B cell (primary cell): ENCODE measurements at places on chromosomes 6 and 20. TPM values are rescaled to one million over a fixed set of nuclear protein-coding genes. Genes with fewer than 3 reads are reported as not detected.

- H3K4me3 ChIP-seq, result no peak overlapping the region
- DNase-seq, result no peak
Measured at GRCh38 chr6:105493736-105494135, 90.9 kb upstream of the PREP start.

GRCh38 chr6:84663866-84664265 lies 100.5 kb downstream of the TBX18 start:
- no peaks in the 10 kb centered on the region for H3K36me3 ChIP-seq
- no peak overlapping the region for H3K27ac ChIP-seq
- H3K4me3 ChIP-seq, result no peak overlapping the region
- H3K27me3 ChIP-seq, result no peaks in the 10 kb centered on the region
- no peak for DNase-seq

DNA sequence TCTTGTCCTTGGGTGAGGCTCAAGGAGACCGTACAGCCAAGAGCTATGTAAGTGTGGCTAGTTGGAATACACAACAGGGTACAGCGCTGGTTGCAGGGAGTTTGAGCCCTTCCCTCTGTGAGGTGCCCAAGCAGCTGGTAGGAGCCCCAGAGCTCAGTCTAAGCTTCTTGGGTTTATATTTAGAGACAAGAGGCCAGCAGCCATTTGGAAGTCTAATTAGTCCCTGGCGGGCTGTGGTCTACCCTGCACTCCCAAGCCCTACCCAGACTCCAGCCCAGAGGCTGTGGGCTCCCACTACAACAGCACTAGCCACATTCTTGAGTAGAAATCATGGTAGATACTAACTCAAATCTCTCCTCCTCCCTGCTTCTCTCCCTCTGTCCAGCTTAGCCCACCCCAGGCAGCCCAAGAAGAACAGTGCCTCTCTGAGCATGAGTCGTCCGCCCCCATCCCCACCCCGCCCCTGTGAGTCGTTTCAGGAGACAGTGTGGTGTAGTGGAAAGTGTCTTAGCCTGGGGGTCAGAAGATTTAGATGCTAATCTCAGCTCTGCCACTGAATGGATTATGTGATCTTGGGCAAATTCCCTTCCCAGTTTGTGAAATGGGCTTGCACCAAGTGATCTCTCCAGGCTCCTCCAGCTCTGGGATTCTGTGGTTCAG lies 37.8 kb downstream of the EIF2S2 start:
- no peaks in the 10 kb centered on the region for H3K27me3 ChIP-seq
- no peak for DNase-seq
- H3K4me1 ChIP-seq, result peaks cover 5% of the 10 kb centered on the region
- peaks cover 6% of the 10 kb centered on the region for H3K36me3 ChIP-seq
- H3K27ac ChIP-seq, result no peak overlapping the region

DNA sequence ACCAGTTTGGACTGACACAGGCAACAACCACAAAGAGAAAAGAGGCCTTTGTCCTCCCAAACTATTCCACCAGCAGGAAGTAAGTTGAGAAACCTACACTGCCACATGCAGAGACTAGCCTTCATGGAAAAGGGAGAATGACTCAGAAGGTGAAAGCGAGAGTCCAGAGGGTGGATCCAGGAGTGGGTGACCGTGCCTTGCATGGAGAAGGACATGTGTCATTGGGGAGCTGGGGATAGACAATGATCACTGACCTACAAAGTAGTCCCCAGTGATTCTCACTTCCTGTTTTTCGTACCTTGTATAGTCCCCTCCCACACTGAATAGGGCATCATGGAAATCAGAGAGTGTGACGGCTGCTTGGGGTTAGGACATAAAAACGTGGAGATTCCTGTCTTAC lies 91.9 kb downstream of the MYLK4 start:
- peak; percentile 65 for DNase-seq
- H3K4me1 ChIP-seq, result peaks cover 9% of the 10 kb centered on the region

DNA sequence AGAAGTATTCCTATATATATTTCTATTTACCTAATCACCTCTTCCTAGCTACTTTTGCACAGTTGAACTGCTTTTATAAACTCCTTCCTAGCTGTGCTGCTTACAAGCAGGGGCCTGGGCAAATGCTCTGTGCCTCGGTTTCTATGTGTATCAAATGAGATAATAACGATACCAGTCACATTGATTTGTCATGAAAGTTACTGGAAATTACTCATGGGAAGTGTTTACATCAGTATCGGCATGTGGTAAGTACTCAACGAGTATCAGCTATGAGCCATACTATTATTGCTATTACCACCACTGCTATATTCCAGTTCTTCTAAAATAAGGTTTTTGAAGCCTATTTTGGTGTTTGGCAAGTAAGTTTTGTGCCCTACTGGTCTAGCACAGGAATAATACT lies 4.9 kb downstream of the LAMA4 start:
- no peak for DNase-seq
- H3K27me3 ChIP-seq, result no peaks in the 10 kb centered on the region
- H3K27ac ChIP-seq, result no peak overlapping the region
- no peaks in the 10 kb centered on the region for H3K36me3 ChIP-seq
- peaks cover 12% of the 10 kb centered on the region for H3K4me1 ChIP-seq

GRCh38 chr6:54192993-54193392 lies 81.8 kb downstream of the MLIP start:
- no peak overlapping the region for H3K27ac ChIP-seq
- no peak for DNase-seq
- no peaks in the 10 kb centered on the region for H3K4me1 ChIP-seq
- H3K4me3 ChIP-seq, result no peak overlapping the region
- H3K36me3 ChIP-seq, result no peaks in the 10 kb centered on the region

DNA sequence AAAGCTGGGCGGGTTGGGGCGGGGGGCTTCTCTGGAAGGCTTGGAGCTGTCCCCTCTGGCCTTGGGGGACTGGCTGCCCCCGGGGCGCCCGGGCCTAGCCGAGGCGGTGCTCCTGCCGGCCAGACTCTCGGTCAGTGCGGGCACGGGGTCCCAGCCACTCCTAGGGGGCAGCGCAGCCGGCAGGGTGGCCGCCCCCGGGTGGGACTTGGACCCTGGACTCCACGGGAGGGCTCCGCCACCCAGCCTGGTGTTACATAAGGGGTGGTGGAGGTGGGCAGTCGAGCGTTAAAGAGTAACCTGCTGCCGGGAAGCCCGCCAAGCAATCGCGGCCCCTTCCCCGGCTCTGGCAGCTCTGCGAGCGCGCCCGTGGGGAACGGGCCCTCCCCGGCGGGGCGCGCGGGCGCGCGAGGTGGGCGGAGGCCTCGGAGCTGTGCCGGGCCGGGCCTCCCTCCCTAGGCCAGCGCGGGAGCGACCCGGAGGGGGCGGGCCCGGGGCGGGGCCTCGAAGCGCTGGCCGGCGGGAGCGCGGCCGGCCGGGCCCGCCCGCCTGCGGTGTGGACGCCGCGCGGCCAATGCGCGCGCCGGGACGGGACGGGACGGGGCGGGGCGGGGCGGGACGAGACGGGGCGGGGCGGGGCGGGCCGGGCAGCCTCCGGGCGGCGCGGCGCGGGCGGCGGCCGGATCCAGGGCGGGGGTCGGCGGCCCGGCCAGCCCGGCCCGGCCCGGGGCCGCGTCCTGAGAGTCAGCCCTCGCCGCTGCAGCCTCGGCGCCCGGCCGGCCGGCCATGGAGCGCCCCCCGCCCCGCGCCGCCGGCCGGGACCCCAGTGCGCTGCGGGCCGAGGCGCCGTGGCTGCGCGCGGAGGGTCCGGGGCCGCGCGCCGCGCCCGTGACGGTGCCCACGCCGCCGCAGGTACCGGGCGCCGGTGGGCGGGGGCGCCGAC lies at the start of gene SLC2A4RG:
TSS of gene SLC2A4RG (plus strand) at position 647 of the 940 bp plus-strand sequence. CDS start at position 784, 137 bp downstream.
- peak within 1 kb of the TSS; percentile 64 for H3K4me3 ChIP-seq
- H3K27me3 ChIP-seq, result no peaks in the 10 kb centered on the region
- DNase-seq, result peak; percentile 79
- peaks cover 35% of the 10 kb centered on the region for H3K4me1 ChIP-seq
- no peak within 1 kb of the TSS for H3K27ac ChIP-seq
- no peaks in the 10 kb centered on the region for H3K36me3 ChIP-seq

- H3K4me3 ChIP-seq, result no peak overlapping the region
- H3K27ac ChIP-seq, result no peak overlapping the region
- H3K4me1 ChIP-seq, result peaks cover 12% of the 10 kb centered on the region
- DNase-seq, result no peak
Measured at GRCh38 chr20:32678948-32679347, 5.2 kb upstream of the C20orf203 start.

GRCh38 chr6:39425346-39426072 lies 103.0 kb upstream of the KCNK16 start:
- no peak for DNase-seq
- H3K36me3 ChIP-seq, result no peaks in the 10 kb centered on the region
- no peaks in the 10 kb centered on the region for H3K27me3 ChIP-seq
- no peak overlapping the region for H3K4me3 ChIP-seq
- no peak overlapping the region for H3K27ac ChIP-seq

DNA sequence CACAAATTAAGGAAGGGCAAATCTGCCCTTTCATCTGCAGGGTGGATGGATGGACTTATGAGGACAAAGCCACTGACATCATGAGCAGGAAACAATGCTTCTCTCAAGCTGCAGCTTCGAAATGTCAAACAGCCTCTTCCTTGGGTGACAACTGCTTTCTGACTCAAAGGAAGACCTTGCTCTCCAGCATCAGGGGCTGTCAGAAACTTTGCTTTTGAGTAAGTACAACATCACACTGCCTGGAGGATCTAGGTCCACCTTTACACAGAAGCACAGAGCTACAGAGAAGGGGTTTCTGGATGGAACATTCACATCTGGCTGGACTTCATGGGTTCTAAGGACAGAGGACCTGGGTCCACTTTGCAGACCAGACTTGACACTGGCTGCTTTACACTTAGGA lies 5.9 kb downstream of the CST1 start:
- H3K4me3 ChIP-seq, result no peak overlapping the region
- no peaks in the 10 kb centered on the region for H3K36me3 ChIP-seq
- no peak overlapping the region for H3K27ac ChIP-seq
- no peaks in the 10 kb centered on the region for H3K27me3 ChIP-seq

DNA sequence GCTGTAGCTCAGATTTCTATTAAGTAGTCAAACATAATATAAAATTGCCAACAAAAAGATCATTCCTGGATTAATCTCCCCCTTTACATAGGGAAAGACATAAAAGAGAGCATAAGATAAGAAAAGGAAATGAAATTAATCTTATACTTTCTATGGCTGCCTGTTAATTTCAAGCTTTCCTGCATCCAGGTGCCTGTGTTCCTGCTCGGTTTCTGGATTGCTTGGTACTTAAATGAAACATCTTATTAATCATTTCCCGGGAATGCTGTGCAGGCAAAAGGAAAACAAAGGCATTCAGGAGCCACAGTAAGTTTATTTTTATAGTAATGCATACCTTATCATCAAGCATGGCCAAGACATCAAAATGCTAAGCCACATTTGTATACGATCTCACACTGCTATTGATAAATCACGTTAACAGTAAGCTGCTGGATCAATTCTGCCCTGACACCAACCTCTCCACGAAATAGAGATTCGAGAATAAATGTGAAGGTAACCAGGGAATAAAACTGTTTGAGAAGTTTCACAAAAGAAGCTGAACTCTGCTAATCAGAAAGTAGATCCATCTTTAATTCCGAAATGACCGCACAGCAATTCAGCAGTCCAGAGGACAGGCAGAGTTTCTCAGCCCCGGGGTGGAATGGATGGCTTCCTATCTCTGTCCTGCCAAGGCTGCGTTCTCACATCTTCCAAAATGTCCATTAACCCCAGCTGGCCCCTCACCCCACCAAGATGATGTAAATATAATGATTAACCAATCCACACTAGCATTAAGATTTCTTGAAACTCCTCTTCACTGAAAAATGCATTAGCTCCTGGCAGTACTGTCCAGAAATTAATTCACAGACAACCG lies 32.6 kb upstream of the APCDD1L start:
- H3K4me3 ChIP-seq, result no peak overlapping the region
- no peaks in the 10 kb centered on the region for H3K36me3 ChIP-seq
- no peak for DNase-seq
- no peak overlapping the region for H3K27ac ChIP-seq
- no peaks in the 10 kb centered on the region for H3K4me1 ChIP-seq
- no peaks in the 10 kb centered on the region for H3K27me3 ChIP-seq

- no peak overlapping the region for H3K4me3 ChIP-seq
- no peaks in the 10 kb centered on the region for H3K36me3 ChIP-seq
- no peak overlapping the region for H3K27ac ChIP-seq
- H3K4me1 ChIP-seq, result peaks cover 10% of the 10 kb centered on the region
Measured at GRCh38 chr6:10582774-10583508, 61.8 kb downstream of the GCNT2 start.

DNA sequence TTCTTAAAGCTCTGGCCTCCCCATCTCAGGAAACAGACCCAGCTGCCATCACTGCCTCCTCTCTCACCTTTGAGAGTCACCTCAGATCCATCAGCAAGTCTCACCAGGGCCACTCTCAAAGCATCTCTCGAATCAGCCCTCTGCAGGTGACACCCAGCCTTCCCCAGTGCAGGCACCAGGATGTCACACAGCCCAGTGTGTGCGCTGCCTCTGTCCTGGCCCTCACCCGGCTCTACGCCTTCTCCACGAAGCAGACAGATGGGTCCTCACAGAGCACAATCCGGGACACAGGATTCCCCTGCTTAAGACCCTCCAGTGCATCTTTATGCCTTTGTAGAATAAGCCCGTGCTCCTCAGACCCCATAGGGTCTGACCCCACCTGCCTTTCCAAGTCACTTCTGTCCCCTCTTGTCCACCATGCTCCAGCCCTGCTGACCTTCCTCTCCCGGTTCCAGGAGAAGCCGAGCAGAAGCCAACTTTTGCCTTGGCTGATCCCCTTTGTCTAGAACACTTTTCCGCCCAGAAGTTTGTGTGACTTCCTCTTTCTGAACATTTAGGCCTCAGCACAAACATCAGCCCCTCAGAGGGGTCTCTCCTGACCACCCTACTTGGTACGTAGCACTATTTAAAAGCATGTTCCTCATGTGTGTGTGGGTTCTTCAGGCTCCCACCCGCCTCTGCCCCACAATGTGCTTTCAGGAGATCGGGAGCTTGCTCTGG lies 60.2 kb downstream of the PSMG4 start:
- no peaks in the 10 kb centered on the region for H3K36me3 ChIP-seq
- H3K27ac ChIP-seq, result no peak overlapping the region
- no peak for DNase-seq
- H3K4me1 ChIP-seq, result peaks cover 7% of the 10 kb centered on the region

DNA sequence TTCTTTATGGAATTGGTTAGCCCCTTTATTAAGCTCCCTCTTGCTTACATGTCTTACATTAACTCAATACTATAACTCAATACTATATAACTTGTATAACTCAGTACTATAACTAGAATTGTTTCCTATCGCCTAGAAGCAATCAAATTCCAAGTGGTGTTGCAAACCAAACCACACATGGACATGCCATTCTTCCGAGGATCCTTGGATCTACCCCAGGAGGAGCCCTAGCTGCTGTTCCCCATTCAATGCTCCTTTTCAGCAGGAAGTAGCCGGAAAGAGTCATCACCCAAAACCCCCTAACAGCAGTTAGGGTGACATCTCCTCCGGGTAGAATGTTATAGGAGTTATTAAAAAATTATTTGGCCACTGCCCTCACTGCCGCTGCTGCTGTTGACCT lies 40.5 kb downstream of the PLN start:
- H3K4me1 ChIP-seq, result no peaks in the 10 kb centered on the region
- no peaks in the 10 kb centered on the region for H3K27me3 ChIP-seq
- no peak overlapping the region for H3K27ac ChIP-seq
- no peak for DNase-seq

GRCh38 chr6:90485635-90486277 lies 101.1 kb downstream of the MAP3K7 start:
- no peak overlapping the region for H3K4me3 ChIP-seq
- no peak overlapping the region for H3K27ac ChIP-seq
- no peaks in the 10 kb centered on the region for H3K4me1 ChIP-seq
- H3K27me3 ChIP-seq, result no peaks in the 10 kb centered on the region
- H3K36me3 ChIP-seq, result no peaks in the 10 kb centered on the region

SMLR1 gene
- not detected in 2 replicates for total RNA-seq

GSTA3 gene
- not detected in 2 replicates for total RNA-seq

BIRC7 gene
- total RNA-seq, result not detected in 2 replicates

PSMB9 gene
- total RNA-seq, result 174 and 181 TPM in 2 replicates

C6orf58 gene
- not detected in 2 replicates for total RNA-seq

VNN1 gene
- not detected in 2 replicates for total RNA-seq

PTGIS gene
- not detected in 2 replicates for total RNA-seq
